ENCODE measurements at places on chromosomes 6 and 20.

GRCh38 chr6:130359736-130360135 lies 6.1 kb upstream of the TMEM200A start:
- no peak for DNase-seq

DNA sequence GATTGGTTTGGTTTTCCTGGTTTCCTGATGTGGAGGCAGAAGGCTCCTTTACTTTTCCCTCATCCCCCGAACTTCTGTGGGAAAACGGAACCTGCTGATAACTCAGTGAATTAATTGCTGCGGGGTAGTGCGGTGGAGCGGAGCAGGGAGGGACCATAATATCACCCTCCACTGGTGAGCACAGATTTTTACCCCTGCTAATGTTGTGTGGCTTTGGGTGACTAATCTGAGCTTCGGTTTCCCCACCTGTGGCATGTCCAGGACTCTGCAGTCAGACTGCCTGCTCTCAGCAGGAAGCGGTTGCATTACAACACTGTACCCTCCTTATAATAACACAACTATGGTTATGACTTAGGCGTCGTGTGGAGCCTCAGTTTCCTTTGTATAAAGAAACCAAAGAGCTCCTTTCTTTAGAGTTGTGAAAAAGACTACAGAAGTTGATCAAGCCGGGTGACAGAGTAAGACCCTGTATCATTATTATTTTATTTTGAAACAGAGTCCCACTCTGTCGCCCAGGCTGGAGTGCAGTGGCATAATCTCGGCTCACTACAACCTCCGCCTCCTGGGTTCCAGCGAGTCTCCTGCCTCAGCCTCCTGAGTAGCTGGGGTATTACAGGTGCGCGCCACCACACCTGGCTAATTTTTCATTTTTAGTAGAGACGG lies 2.2 kb upstream of the ID1 start:
- DNase-seq, result no peak

- no peak for DNase-seq
These were observed 276.3 kb downstream of the KIF16B start for GRCh38 chr20:16296931-16297330.

- DNase-seq, result no peak
These were observed 48.8 kb downstream of the PRL start for GRCh38 chr6:22247916-22248482.

GRCh38 chr6:133802861-133803260 lies 86.1 kb upstream of the TCF21 start:
- DNase-seq, result no peak

- DNase-seq, result no peak
These were observed 94.6 kb downstream of the ARMC2 start for GRCh38 chr6:108942556-108943492.

DNA sequence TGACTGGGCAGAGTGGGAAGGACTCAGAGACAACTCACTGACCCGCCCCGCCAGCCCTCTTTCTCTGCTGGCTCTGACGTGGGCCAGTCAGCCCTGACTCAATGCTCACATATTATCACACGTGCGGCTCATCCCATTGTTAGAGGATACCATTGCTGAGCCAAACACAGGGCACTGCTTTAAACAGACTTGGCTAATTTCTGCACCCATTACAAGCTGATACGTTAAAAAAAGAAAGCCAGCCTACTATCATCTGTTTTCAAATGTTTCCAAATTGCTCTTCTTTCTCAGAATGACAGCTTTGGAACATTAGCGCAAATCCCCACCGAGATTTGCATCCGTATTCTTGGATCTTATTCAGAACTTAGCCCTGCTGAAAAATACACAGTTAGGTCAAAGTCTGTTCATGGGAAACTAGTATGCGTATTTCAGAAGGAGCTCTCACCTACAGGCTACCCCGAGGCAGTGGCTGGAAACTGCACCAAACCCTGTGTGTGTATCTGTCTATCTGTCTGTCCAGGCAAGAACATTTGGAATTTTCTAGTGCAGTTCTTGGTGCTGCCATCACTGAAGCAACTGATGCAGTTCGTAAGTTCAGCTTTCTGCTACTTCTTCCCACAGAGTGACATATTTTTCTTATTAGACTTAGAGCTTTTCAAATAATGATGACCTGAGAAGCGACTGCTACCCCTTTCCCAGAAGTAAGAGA lies 32.8 kb downstream of the RAMACL start:
- DNase-seq, result no peak

GRCh38 chr6:123321020-123321419 lies 315.7 kb downstream of the TRDN start:
- DNase-seq, result no peak

DNA sequence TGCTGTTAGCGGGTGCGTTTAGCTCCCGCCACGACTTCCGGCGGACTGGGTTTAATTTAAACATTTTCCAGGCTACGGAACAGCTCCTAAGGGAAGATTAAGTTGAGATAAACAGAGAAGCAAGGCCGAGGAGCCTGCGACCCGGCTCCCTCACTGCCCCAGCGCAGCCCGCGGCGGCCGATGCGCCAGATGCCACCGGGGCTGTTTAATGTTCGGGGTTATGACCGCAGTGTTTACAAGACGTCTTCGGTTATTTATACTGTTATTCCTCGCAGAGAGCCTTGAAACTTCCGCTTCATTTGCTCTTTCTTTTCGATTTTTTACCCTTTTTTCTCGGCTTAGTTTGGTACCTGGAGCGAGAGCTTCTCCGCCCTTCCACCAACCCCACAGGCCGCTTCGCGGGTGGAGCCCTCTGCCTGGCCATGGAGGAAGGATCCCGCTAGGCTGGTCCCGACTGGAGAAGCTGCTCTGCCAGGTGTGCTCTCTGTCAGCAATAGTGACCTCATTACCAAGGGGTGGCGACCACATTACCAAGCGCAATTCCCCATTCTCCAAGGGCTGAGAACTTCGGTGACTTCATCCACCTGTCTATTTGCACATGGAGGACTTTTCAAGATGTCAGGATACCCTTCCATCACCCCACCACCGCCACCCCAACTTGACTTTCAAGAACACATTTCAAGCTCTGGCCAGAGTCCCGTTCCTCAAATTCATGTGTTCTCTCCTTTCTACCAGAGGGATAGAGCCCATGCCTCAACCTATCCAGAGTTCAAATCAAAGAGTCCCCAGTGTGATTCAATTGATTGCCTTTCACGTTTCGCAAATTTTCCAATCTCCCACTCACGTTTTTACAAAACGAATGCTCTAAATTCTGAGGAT lies 4.1 kb downstream of the TCF21 start:
- DNase-seq, result no peak

- no peak for DNase-seq
These were observed 107.8 kb upstream of the CCN2 start for GRCh38 chr6:132058975-132059374.

DNA sequence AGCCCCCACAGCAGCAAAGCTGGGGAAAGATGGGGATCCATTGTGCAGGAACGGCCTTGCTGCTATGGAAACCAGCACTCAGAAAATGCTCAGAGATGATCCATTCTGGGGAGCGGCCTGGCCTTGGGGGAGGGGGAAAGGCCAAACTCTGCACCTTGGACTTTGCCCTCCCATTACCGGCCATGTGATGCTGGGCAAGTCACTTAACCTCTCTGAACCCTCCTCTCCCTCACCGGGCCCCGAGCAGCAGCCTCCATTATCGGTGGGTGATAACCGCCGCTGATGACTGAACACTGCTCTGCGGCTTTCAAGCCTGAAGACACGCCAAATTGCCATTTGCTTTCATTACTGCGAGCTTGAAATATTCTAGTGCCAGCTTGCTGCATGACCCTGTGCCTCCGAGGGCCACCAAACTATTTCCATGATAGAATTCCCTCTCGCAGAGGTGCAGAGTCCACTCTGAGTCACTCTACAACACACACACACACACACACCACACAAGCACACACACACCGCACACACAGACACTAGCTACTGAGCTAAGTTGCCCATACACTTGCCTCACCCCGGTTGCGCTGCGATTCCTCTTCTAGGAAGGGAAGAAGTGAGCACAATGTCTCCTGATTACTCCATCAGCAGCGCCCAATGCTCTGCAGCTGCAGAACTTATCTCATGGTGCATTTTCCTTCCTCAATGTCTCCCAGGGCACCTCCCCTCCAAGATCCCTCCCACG lies 20.6 kb upstream of the SIRPA start:
- DNase-seq, result no peak

DNA sequence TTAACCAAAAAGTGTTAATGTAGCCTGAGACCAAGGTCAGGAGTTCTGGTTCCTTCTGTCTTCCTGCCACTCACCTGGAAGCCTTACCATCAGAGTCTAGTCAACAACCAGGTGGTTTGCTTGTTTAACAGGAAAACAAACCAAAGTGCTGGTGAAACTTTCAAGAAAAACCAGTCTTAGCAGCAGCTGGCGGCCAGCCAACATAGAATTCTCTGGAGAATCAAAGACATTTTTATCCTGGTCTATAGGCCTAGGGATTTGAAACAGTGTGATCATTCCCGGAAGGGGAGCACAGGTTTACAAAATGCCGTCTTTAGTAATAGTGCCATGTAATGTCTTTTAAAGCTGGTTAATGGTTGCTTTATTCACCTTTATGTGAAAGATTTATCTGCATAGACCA lies 146.6 kb upstream of the AKIRIN2 start:
- no peak for DNase-seq

GRCh38 chr6:140956571-140957369 lies 1176.0 kb upstream of the GJE1 start:
- DNase-seq, result no peak
